ENCODE measurements at places on chromosomes 12 and 14.

GRCh38 chr14:51458563-51458955 is 193.2 kb upstream of the FRMD6 start:
- H3K4me3 ChIP-seq: no peak overlapping the region
- H3K27me3 ChIP-seq: no peaks in the 10 kb centered on the region
- H3K36me3 ChIP-seq: no peaks in the 10 kb centered on the region
- DNase-seq: no peak

GRCh38 chr14:49586673-49587460 is 687 bp upstream of the RPS29 start:
- peaks cover 27% of the 10 kb centered on the region for H3K4me1 ChIP-seq
- peaks cover 44% of the 10 kb centered on the region for H3K36me3 ChIP-seq
- peak; percentile 39 for DNase-seq
- H3K27ac ChIP-seq: peak overlapping the region; percentile 97
- H3K27me3 ChIP-seq: peaks cover 4% of the 10 kb centered on the region

GRCh38 chr14:103027451-103027850 is 29.9 kb downstream of the CDC42BPB start:
- DNase-seq: no peak
- no peaks in the 10 kb centered on the region for H3K27me3 ChIP-seq
- H3K27ac ChIP-seq: no peak overlapping the region
- H3K4me3 ChIP-seq: no peak overlapping the region

- H3K27ac ChIP-seq: no peak overlapping the region
- DNase-seq: no peak
- no peaks in the 10 kb centered on the region for H3K36me3 ChIP-seq
- no peak overlapping the region for H3K4me3 ChIP-seq
Measured at GRCh38 chr12:13127444-13127843, 24.0 kb upstream of the GSG1 start.

DNA sequence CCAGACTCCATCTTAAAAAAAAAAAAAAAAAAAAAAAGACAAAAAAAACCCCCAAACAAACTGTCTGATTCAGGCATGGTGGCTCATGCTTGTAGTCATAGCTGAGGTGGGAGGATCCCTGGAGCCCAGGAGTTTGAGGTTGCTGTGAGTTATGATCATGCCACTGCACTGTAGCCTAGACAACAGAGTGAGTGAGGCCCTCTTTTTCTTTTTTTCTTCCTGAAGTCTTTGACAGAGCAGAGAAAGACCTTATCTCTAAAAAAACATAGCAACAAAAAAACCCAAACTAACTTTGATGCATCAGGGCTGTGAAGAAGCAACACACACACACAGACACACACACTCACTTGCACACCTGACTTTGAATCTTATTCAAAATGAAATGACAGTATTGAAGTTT is 7.7 kb upstream of the AMN1 start:
- H3K4me3 ChIP-seq: no peak overlapping the region
- peaks cover 7% of the 10 kb centered on the region for H3K27me3 ChIP-seq
- H3K36me3 ChIP-seq: no peaks in the 10 kb centered on the region
- no peak for DNase-seq
- H3K4me1 ChIP-seq: peaks cover 31% of the 10 kb centered on the region

DNA sequence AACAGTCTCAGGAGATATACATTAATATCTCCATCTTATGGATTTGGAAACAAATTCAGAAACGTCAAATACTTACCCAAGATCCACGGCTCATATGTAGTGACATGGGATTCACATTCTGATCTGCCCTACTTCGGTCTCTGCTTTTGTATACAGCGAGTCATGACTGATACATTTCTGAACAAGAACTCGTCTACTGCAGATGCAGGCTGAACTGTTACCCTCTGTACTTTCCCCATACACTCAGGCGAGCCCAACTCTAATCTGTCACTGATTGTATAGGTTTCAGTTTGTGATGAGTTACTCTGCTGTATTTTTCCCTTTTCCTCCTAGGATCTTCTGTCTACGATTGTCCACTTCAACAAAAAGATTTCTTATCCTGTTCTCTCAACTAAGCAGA is 441.6 kb downstream of the CCDC91 start:
- no peak overlapping the region for H3K4me3 ChIP-seq
- no peak for DNase-seq
- H3K27me3 ChIP-seq: no peaks in the 10 kb centered on the region

DNA sequence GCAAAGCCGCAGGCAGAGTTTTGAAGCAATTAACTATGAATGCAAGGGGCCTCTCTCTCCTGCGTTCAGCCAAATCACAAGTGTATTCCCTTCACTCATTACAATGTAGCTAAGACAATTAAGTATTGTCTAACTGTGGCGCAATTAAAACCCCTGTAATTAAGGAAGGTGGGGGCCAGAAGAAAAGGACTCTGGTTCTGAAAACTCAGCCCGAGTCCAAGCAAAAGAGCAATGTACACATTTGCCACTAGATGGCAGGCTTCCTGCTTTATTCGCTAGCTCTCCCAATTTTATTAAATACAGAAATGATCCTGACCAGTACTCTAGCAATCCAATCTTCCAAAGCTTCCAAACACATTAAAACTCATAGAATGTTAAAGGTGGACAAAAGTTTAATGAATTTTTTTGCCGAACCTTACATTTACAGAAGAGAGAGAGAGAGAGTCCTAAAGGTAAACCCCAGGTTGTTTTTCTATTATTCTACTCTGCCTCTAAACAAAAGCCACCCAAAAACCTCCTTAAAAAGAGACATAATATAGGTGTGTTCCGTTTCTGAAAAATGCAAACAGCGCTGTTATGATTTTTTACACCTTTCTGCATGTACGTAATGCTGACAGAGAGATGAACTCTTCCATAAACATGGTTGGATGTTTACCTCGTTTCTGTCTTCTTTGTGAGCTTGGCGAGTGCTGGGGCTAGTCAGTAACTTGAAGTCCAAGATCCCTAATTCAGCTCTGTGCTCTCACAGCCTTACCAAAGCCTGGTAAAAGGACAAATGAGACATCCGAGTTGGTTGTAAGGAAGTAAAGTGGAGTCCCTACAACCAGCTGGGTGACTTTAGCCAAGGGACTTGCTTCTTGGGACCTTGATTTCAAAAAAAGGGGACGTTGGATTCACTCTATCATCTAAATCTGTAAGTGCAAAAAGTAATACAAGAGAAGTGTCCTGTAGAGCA is 50.9 kb upstream of the VASH1 start:
- no peaks in the 10 kb centered on the region for H3K27me3 ChIP-seq
- peaks cover 4% of the 10 kb centered on the region for H3K4me1 ChIP-seq
- no peaks in the 10 kb centered on the region for H3K36me3 ChIP-seq
- H3K27ac ChIP-seq: no peak overlapping the region
- no peak for DNase-seq

DNA sequence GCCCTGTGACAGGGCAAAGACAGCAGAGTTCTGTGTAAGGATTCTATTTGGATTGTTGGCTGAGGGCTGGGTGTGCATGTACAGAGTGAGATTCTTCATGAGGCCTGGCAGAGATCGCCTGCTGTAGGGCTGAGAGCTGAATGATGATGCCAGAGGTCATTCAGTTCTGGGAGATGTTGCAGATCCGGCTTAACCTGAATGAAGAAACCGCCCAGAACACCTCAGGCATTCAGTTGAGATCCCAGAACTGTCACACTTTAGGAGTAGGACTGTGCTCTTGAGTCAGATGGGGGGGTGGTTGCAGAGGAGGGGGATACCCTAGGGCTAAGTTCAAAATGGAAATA is 5.8 kb upstream of the EVL start:
- no peak overlapping the region for H3K27ac ChIP-seq
- peaks cover 7% of the 10 kb centered on the region for H3K4me1 ChIP-seq
- no peaks in the 10 kb centered on the region for H3K27me3 ChIP-seq
- H3K4me3 ChIP-seq: no peak overlapping the region
- no peak for DNase-seq

GRCh38 chr14:42198010-42198409 is 591.3 kb downstream of the LRFN5 start:
- no peak overlapping the region for H3K27ac ChIP-seq
- H3K4me1 ChIP-seq: peaks cover 29% of the 10 kb centered on the region
- H3K4me3 ChIP-seq: no peak overlapping the region
- H3K27me3 ChIP-seq: no peaks in the 10 kb centered on the region
- no peak for DNase-seq

- no peak overlapping the region for H3K27ac ChIP-seq
- H3K4me1 ChIP-seq: peaks cover 7% of the 10 kb centered on the region
- peaks cover 65% of the 10 kb centered on the region for H3K27me3 ChIP-seq
- no peak overlapping the region for H3K4me3 ChIP-seq
Measured at GRCh38 chr14:103204852-103205540, 81.7 kb downstream of the TNFAIP2 start.

GRCh38 chr12:103161582-103162362 is 204.3 kb downstream of the ASCL1 start:
- DNase-seq: no peak
- H3K27me3 ChIP-seq: no peaks in the 10 kb centered on the region

DNA sequence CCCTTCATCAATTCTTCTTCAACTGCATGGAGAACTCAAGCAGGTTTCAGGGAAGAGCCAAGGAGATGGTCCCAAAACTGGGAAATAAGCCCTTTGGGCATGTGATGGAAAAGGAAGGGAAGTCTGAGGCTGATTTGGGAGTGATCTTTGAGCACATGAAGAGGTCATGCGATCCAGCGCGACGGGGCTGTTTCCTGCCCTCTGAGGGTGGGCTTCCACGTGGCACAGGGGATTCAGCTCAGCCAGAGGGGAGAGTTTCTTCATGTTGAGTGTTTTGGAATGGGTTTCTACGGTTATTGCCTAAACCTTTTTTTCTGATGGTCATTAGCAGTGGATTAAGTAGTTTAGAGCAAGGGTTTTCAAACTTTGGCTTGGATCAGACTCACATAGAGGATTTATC is 30.2 kb downstream of the GPR68 start:
- no peak overlapping the region for H3K27ac ChIP-seq
- DNase-seq: no peak
- peaks cover 32% of the 10 kb centered on the region for H3K36me3 ChIP-seq
- no peaks in the 10 kb centered on the region for H3K27me3 ChIP-seq
- H3K4me3 ChIP-seq: no peak overlapping the region
- H3K4me1 ChIP-seq: peaks cover 5% of the 10 kb centered on the region

DNA sequence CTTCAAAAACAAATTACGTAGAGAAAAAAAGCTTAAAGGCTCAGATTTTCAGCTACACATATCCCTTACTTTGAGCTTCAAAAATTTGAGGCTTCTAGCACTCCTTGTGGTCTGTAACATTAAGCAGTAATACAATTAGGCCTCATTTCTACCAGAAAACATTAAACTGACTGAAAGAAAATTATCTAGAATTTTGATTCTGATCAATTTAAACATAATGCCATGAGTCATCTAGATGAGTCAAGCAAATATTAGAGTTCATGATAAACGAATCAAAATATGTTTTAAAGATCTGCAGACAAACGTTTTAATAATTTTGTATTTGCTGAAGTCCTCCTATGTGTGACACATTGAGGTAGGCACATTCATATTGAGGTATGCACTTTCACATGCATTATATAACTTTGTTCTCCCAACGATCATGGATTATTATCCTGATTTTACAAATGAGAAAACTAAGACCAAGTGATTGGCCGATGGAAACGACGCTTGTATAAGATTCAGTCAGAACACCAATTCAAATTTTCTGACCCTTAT is 4.3 kb downstream of the OSBPL8 start:
- H3K27me3 ChIP-seq: no peaks in the 10 kb centered on the region
- H3K4me1 ChIP-seq: peaks cover 46% of the 10 kb centered on the region
- no peak for DNase-seq
- H3K4me3 ChIP-seq: no peak overlapping the region
- H3K27ac ChIP-seq: no peak overlapping the region

DNA sequence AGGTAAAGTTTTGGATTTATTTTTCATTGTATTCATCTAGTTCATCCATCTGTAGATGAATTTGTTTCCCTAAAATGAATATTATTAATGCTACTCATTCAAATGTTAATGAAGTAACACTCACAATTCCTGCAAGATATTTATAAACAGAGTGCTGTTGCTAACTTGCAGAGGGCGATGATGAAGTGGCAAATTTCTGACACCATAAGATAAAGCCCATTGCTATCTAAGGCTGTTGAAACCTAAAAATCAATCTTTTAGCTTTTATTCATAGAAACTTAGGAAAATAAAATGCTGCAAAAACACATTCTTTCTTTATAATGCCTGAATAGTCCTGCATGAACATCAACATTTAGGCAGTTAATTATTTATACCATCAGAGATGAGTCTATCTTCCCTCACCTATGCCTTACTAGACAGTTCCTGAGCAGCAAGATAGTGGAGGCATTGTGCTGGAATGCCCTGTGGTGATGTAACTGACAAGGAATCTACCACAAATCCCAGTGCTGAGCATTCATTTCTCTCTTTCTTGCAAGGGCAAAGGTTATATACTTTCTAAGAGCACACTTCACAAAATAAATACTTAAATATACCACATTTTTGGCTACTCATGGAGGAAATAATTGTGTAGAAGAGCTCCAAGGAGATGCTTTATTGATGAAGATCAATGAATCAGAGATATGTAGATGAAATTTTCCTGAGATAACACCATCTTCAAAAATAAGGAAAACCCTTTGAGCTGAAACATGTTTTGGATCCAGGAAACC is 57.6 kb downstream of the LMNTD1 start:
- no peak overlapping the region for H3K27ac ChIP-seq
- no peak for DNase-seq
- peaks cover 11% of the 10 kb centered on the region for H3K4me1 ChIP-seq
- peaks cover 44% of the 10 kb centered on the region for H3K27me3 ChIP-seq
- no peak overlapping the region for H3K4me3 ChIP-seq
- H3K36me3 ChIP-seq: peaks cover 4% of the 10 kb centered on the region

GRCh38 chr14:103118663-103119404 is 4.4 kb upstream of the TNFAIP2 start:
- H3K4me3 ChIP-seq: no peak overlapping the region
- peaks cover under 1% of the 10 kb centered on the region for H3K27me3 ChIP-seq
- peaks cover 8% of the 10 kb centered on the region for H3K4me1 ChIP-seq
- no peaks in the 10 kb centered on the region for H3K36me3 ChIP-seq
- H3K27ac ChIP-seq: no peak overlapping the region
- DNase-seq: no peak

- no peaks in the 10 kb centered on the region for H3K36me3 ChIP-seq
- peak overlapping the region; percentile 81 for H3K4me3 ChIP-seq
- DNase-seq: no peak
- peaks cover 27% of the 10 kb centered on the region for H3K27me3 ChIP-seq
- no peak overlapping the region for H3K27ac ChIP-seq
- peaks cover 4% of the 10 kb centered on the region for H3K4me1 ChIP-seq
Measured at GRCh38 chr12:123532019-123532418, 1.5 kb downstream of the RILPL1 start.

- peak; percentile 33 for DNase-seq
- peaks cover 30% of the 10 kb centered on the region for H3K27me3 ChIP-seq
- no peak overlapping the region for H3K27ac ChIP-seq
- peaks cover 14% of the 10 kb centered on the region for H3K36me3 ChIP-seq
- H3K4me1 ChIP-seq: peaks cover 3% of the 10 kb centered on the region
Measured at GRCh38 chr12:54631988-54632728, 2.5 kb downstream of the LACRT start.

GRCh38 chr12:87812681-87813080 is 216.5 kb downstream of the C12orf50 start:
- no peak for DNase-seq
- H3K27ac ChIP-seq: no peak overlapping the region
- H3K4me1 ChIP-seq: no peaks in the 10 kb centered on the region

GRCh38 chr14:92294506-92294905 is 28.5 kb upstream of the SLC24A4 start:
- no peaks in the 10 kb centered on the region for H3K27me3 ChIP-seq
- no peaks in the 10 kb centered on the region for H3K36me3 ChIP-seq
- H3K27ac ChIP-seq: no peak overlapping the region
- DNase-seq: no peak
- H3K4me1 ChIP-seq: no peaks in the 10 kb centered on the region

- peaks cover 7% of the 10 kb centered on the region for H3K4me1 ChIP-seq
- peak overlapping the region; percentile 55 for H3K27ac ChIP-seq
- no peaks in the 10 kb centered on the region for H3K27me3 ChIP-seq
- no peak for DNase-seq
- no peak overlapping the region for H3K4me3 ChIP-seq
- H3K36me3 ChIP-seq: no peaks in the 10 kb centered on the region
Measured at GRCh38 chr14:35213869-35214387, 78.3 kb upstream of the PSMA6 start.

Measured in WTC11 (cell line).